SK-N-SH (cell line): ENCODE measurements at places on chromosomes 5 and 9.

GRCh38 chr9:81680006-81680405 is 9.3 kb downstream of the TLE1 start:
- no peak for DNase-seq

GRCh38 chr9:89039664-89040063 is 48.4 kb downstream of the S1PR3 start:
- no peak for DNase-seq

DNA sequence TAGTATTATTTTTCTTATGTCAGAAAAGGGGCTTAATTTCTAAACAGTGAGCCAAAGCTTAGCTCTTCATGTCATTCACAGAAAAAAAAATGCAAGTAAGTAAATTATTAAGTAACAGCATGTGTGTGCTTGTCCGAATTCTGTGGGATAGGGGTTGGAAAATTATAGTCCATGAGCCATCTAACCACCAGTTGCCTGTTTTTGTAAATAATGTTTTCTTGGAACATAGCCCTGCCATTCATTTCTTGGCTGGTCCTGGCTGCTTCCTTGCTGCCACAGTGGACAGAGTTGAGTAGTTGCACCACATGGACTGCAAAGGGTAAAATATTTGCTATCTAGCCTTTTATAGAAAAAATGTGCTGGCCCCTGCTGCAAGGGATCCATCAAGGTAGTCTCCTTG is 513.7 kb upstream of the WWC1 start:
- DNase-seq, result no peak

DNA sequence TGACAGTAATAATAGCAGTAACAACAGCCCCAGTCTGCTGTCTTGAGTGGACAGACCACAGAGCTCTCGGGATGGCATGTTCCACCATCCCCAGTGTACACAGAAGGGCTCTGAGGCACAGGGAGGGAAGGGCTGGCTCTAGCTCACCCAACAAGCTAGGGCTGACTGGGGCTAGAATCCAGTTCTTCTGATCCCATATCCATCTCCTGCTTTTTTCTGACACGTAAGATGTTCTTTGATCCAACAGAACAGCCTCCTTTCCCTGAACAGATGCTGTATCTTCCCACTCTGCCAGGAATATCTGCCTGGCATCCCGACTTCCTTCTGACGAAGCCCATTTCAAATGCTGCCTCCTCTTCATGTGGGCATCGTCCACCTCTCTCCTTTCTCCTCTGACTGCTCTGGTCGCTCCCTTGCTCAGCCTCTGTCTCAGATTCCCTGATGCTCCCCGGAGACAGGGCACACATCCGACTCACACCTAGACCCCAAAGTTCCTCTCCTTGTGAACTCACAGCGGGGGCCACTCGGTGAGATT is 43.6 kb upstream of the CLK4 start:
- no peak for DNase-seq
